ENCODE measurements at places on chromosomes 7 and 10.

- DNase-seq: peak; percentile 14
Observed at GRCh38 chr10:42866115-42866995, 83.8 kb downstream of the BMS1 start.

DNA sequence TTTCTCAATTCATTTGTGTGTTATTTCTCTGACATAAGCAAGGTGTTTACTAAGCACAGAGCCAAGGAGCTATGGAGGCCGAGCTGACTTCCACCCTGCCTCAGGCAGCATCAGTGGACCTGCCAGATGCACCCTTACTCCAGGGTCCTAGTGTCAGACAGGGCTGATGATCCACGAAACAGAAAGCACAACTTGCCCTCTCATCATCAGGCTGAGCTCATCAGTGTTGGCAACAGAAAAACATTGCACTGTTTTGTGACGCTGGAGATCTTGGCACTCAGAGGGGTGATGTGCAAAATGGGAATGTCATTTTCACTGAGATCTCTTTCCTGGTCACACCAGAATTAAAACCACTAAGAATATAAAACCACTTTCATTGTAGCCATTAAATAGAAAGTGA lies 201.8 kb downstream of the GLI3 start:
- no peak for DNase-seq

DNA sequence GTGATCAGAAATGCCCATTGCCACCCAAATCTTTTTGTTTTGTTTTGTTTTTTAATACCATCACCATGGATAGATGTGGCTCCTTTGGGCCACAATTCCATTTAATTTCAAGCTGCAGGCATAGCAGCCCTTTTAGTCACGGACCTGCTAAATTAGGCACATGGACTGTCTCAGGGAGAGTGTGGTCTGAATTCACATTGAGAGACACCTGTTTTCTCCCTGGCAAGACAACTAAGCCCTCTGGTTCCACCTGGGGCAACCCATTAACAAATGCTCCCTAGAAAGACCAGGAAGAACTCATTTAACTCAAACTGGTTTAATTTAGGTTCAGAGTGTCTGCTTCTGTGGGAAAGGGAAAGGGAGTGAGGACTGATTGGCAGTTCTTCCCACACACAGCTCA lies 88.2 kb upstream of the ANKRD1 start:
- DNase-seq: no peak

DNA sequence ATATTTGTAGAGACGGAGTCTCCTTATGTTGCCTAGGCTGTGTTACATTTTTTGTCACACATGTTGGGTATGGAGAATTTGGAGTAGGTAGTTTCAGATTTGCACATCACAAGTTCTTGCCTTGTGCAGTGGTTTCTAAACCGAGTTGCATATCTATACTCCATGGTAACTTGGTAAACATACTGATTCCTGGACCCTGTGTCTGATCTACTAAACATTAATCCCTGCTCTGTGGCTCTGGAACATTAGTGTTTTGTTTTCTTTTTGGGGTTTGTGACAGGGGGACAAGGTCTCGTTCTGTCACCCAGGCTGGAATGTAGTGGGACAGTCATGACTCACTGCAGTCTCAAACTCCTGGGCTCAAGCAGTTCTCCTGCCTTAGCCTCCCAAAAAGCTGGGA lies 24.7 kb downstream of the AUTS2 start:
- DNase-seq: no peak

- DNase-seq: no peak
Observed at GRCh38 chr10:11148142-11149028, 130.7 kb downstream of the CELF2 start.

All from activated CD4-positive, alpha-beta T cell treated with anti-CD3 and anti-CD28 coated beads, Interleukin-2, amount 50 U/mL, for 4 hours (primary cell).